T-cell (primary cell): ENCODE measurements at places on chromosomes 13 and 19.

- DNase-seq: peak; percentile 37
These were observed 15.0 kb downstream of the MYO9B start for GRCh38 chr19:17090583-17090982.

- DNase-seq: no peak
These were observed 15.4 kb upstream of the NOP53 start for GRCh38 chr19:47729799-47730520.

DNA sequence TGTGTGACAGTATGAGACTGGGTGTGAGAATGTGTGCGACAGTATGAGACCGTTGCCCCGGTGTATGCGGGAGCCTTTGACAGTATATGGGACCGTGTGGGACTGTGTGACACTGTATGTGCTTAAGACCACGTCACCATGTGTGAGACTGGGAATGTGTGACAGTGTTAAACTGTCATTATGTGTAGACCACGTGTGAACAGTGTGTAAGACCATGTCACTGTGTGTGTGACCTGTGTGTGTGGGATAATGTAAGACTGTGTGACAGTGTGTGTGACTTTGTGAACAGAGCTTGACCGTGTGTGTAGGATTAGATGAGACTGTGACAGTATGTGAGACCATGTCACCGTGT lies 549 bp downstream of the ZNF583 start:
- no peak for DNase-seq

GRCh38 chr19:13827656-13828055 lies 32.4 kb downstream of the ZSWIM4 start:
- DNase-seq: no peak

GRCh38 chr19:6521718-6522646 lies 8.8 kb upstream of the TNFSF9 start:
- DNase-seq: peak; percentile 71

- no peak for DNase-seq
These were observed 7.0 kb upstream of the TMEM161A start for GRCh38 chr19:19145281-19145680.
